NB4 (cell line): ENCODE measurements at places on chromosomes 16 and 17.

DNA sequence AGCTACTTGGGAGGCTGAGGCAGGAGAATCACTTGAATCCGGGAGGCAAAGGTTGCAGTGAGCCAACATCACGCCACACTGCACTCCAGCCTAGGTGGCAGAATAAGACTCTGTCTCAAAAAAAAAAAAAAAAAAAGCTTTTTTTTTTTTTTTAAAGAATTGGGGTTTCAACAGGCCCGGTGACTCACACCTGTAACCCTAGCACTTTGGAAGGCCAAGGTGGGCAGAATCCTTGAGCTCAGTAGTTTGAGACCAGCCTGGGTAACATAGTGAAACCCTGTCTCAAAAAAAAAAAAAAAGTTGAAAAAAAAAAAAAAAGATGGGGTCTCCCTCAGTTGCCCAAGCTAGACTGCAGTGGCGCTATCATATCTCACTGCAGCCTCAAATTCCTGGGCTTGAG, 6.6 kb upstream of the HEXIM2 start:
- DNase-seq, result no peak

DNA sequence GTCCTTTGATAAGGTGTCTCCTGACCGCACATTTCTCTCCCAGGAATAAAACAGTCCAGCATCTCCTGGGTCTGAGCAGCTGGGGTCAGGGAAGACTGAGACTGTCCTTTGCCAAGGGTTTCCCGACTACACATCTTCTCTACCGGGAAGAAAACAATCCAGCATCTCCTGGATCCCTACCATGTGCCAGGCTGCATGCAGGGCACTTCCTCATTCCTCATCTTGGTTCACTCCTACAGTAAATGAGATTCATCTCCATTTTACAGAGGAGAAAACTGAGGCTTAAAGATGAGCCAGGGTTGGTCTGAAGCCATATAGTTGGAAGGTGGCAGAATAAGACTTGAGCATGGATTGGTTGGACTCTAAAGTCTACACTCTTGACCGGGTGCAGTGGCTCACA, 36.7 kb downstream of the NOG start:
- no peak for DNase-seq

GRCh38 chr17:15247891-15248529, 17.1 kb downstream of the PMP22 start:
- no peak for DNase-seq

DNA sequence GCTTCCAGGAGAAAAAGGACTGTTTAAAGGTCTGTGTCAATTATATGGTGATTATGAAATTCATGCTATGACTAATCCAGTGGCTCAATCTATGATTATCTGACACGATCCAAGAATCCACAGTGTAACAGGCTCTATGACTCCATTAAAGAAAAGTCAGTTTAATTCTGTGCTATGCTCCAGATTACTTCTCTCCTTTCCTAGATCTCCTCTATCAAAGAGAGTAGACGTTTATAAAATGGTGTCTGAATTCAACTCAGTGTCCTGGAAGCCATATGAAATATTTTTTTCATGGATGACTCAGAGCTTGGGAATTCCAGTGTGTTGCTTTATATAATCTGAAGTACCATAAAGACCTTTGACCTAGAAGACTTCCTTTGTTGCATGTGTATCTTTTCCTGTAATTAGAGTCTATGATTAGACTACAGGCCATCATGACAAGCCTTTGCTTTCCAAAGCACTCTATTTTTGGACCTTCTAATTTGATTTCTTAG, 27.0 kb upstream of the NF1 start:
- DNase-seq, result peak; percentile 54

DNA sequence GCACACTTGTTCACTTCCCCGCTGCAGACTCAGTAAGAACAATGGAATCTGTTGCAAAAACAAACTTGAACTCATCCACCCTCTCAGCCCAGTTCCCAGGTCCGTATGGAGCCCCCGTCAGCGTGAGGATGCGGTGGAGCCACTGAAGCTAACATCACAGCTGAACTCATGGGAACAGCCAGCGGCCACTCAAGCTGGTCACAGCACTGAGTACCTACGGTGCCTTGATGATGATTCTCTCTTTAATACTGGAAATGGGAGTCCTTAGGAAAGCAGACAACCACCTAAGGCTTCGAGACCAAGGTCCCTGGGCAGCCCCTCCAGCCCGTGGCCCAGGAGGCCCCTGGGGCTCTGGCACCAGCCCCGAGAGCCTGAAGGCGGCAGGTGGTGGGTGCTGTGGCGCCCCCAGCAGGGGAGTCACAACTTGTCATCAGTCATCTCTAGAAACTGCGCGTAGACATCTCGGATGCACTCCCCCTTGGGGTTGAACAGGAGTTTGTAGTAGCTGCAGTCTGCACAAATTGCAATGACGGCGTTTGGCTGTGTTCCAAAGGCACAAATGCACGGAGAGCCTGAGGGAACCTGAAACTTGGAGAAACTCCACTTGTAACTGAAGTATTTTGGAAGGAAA, 31.0 kb upstream of the RHOT1 start:
- DNase-seq, result peak; percentile 66

DNA sequence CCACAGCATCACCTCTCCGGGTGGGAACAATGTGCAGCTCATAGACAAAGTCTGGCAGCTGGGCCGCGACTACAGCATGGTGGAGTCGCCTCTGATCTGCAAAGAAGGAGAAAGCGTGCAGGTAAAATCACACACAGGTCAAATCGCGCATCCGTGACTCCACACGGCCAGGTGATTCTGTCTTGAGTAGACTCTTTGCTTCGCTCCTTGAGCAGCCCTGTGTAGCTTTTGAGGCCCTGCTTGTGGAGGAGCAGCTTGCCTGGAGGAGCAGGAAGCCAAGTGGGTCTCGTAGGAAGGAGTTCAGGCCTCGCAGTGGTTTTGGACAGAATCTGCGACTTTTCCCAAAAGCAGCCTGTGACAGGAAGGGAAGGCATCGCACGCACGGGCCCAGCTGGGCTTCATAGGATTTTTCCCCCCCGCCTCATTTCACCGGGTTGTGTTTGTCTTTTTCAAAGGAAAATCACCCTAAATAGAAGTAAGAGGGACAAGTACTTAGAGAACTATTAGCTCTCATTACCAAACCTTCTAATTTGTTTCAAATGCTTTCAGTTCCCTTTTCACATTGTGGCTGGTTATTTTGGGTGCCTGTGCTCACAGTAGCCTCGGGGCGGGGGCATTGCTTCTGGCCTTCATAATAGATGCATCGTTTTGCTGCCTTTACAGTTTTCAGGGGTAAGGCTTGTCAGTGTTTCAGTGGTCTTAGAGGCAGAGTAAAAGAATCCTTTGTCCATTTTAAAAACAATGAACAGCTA, 71.5 kb downstream of the SEC14L1 start:
- DNase-seq, result peak; percentile 25

GRCh38 chr17:69508814-69509213, 94.3 kb downstream of the MAP2K6 start:
- no peak for DNase-seq
